ENCODE measurements at places on chromosomes 2 and 18.

DNA sequence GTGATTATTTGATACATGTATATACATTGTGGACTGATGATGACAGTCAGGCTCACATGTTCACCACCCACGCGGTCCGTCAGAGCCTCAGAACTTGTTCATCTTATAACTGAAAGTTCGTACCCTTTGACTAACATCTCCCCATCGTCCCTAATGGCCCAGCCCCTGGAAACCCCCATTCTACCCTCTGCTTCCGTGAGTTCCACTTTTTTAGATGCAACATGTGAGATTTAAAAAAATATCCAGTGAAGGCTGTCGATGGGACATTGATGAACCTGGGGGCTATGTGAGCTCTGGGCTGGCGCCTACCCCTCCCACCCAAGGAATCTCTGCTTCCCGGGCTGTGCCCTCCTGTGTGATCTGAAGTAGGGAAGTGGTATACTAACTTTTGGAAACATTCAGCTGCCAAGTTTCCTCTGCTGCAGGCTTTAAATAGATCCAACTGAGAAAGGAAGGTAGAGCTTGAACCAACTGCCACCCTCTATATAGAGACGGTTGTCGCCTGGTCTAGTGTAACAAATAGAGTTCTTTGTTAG, 163.8 kb downstream of the FAM210A start:
- no peak for DNase-seq

DNA sequence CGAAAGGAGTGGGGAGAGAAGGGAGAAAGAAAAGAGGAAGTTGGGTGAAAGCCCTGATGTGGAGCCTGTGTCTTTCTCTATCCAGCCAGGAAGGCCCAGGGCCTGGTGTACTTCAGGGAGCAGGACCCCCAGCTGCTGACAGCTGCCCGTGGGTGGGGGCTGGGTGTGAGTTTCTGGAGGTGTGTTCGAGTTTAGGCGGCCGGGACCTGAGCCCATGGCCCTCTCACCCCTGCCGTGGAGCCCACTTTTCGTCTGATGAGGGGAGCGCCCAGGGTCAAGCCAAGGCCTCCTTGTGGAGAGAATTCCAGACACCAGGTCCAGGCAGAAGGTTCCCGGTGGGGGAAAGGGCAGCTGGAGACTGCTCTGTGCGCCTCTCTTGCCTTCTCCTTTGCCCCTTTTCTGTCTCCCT, 2.2 kb downstream of the SIX3 start:
- DNase-seq, result no peak

- DNase-seq, result peak; percentile 32
Measured at GRCh38 chr2:72573232-72573631, 252.6 kb downstream of the EXOC6B start.

GRCh38 chr2:59674100-59674499, 879.4 kb downstream of the BCL11A start:
- no peak for DNase-seq

GRCh38 chr2:178211943-178212342, 17.6 kb downstream of the OSBPL6 start:
- no peak for DNase-seq

DNA sequence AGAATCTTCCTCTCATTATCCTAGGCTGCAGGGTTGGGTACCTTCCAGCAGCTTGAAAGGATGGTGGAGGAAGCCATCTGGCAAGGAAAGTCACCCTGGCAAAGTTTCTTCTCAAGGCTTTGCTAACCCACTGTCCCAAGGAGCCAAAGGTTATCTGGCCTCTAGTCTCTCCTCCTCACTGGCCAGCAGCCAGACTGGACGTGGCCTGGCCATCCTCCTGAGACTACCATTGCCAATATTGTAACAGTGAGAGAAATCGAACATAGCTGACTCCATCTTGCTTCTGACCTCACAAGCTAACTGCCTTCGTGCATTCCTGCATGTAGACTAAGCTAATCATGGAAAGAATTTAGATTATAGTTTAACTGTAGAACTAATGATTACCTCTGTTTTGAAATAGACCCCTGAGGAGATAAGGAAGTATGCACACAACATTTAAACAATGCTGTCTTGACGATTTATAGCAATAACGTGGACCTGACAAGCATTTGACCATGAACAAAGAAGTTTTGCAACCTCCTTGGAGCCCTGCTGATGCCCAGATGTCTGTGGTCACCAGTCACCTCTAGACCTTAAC, 7.8 kb upstream of the ANXA4 start:
- no peak for DNase-seq

DNA sequence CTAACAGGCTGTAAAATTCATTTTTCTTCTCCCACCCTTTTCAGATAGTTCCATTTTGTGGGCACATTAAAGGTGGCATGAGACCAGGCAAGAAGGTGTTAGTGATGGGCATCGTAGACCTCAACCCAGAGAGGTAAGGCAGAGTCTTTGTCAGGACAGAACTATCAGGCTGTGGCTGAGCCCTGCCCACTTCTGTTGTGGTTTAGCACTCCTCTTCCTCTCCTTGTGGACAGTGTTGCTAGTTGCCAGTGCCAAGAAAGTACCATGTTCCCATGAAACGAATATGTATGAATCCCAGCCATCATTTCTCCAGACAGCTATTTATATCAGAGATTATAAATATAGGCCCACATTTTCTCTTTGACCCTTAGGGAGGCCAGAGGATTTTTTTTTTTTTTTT, 1.6 kb downstream of the LGALSL start:
- DNase-seq, result no peak

GRCh38 chr2:143501106-143501676, 372.0 kb downstream of the ARHGAP15 start:
- no peak for DNase-seq

DNA sequence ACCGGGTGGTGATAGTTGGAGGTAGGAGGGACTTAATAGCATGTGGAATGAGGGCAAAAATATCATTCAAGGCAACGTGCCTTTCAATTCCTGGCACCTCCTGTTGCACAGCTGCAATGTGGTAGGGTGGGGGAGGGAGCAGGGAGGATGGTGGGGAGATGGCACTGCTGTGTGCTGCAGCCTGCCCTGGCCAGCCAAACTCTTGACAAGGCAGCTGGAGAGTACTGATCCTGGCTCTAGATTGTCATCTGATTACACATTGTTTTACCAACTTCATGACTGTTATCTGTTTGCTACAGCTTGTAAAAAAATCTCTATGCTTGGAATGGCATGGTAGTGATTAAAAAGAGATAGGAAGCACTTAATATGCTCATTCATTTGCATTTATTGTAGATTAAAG, 47.7 kb downstream of the PLCL1 start:
- DNase-seq, result no peak

DNA sequence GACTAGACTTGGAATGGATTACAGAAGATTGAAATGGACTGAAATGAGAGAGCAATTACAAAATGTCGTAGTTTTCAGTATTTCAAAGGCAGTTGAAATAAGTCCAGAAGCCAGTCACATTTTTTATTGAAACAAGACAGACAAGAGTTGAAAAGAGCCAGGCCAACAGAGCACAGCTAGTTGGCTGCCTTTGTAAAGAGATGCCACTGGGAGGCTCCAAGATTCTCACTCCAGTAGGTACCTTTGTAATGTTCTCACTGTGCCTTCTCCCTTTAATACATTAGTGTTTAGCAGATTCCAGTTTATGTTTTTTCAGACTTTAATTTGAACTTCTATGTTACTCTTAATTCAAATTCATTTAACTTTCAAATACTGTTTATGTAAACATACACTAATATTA, 234.8 kb downstream of the DSEL start:
- DNase-seq, result no peak

- DNase-seq, result no peak
Measured at GRCh38 chr18:42437646-42438045, 482.6 kb downstream of the PIK3C3 start.

GRCh38 chr2:96249654-96250053, 16.1 kb downstream of the TMEM127 start:
- peak; percentile 91 for DNase-seq
